ENCODE measurements at places on chromosomes 4 and X.

DNA sequence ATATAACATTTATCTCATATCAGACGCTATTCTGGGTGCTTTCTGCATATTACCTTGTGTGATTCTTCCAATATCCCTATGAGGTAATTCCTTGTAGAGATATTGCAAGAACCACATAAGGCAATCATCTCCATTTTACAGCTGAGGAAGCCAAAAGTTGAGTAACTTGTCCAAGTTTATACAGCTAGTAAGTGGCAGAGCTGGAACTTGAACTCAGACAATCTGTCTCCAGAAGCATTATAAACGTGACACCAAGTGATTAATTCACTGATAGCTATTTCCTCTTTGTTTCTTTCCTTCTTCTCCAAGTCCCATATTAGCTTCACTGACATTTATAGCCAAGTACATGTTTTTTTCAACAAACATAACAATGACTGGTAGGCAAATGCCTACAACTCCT, 7.3 kb downstream of the EMCN start:
- no peak for DNase-seq

- DNase-seq, result no peak
Measured at GRCh38 chr4:89364541-89364940, 56.9 kb upstream of the GPRIN3 start.

GRCh38 chrX:51894697-51895336, 1.4 kb downstream of the MAGED1 start:
- DNase-seq, result peak; percentile 30

DNA sequence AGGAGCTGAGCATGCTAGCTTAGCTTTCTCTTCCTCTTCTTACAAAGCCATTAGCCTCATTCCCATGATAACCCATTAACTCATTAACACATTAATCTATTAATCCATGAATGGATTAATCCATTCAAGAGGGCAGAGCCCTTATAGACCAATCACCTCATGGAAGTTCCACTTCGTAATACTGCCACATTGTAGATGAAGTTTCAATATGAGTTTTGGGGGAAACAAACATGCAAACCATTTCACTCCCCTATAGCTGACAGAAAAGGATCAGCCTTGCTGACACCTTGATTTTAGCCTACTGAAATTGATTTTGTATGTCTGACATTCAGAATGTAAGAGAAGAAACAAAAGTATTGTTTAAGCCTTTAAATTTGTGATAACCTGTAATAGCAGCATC, 251.8 kb upstream of the GALNTL6 start:
- no peak for DNase-seq

GRCh38 chr4:101850698-101851097, 60.2 kb downstream of the BANK1 start:
- DNase-seq, result no peak

- no peak for DNase-seq
Measured at GRCh38 chrX:53262918-53263394, 18.4 kb downstream of the IQSEC2 start.

- no peak for DNase-seq
Measured at GRCh38 chr4:8316251-8316771, 46.8 kb downstream of the HTRA3 start.

GRCh38 chr4:124481123-124481522, 231.4 kb downstream of the ANKRD50 start:
- DNase-seq, result no peak

DNA sequence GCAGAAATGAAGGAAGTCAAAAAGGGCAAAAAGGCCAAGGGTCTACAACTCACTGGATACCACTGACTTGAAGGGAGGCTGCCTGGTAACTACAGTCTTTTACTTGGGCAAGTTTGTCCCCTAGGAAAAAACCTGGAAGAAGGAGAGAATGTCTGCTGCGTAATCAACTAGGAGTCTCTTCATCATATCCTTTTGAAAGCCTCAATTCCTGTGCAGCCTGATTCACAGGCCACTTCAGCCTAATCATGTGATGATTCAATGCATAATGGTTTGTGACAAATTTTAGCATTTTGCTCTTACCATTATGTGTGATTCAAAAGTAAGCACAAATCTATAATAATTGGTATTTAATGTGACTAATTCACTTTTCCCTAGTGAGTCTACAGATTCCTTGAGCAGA, 273.6 kb downstream of the FRMPD4 start:
- DNase-seq, result no peak

DNA sequence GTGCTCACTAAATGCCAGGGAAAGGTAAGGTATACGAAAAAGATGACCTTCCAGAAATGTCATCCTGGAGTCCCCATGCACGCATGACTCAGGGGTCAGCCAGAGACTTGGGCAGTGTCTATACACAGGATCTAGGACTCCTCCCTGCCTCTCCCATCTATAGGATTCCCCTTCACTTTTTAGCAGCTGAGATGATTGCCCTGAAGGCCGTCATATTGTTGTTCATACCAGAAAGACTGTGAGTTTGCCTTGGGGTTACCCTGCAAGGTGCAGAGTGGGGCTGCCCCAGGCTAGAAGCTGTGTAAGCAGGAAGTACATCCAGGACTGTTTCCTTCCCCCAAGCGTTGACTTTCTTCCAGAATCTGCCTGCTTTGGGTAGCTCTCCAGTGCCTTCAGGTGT, 55.1 kb upstream of the MAMLD1 start:
- DNase-seq, result no peak

- DNase-seq, result no peak
Measured at GRCh38 chrX:46626566-46626965, 53.0 kb downstream of the CHST7 start.

DNA sequence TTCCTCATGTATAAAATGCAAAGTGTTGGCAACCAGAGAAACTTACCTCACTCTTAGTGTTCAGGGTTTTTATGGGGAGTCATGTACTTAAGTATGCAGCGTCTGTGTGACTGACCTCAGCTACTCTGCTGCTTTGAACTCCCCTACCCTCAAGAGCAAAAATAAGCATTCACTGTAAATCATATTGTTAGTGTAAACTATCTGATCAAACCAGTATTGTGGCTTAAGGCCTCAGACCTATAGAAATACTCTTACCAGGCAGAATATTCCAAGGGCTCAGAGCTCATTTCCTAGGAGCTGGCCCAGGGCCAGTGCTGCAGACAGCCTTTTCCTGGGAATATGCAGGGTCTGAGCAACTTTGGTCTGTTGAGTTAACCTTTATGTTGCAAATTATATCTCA, 453.1 kb downstream of the CCSER1 start:
- peak; percentile 59 for DNase-seq

DNA sequence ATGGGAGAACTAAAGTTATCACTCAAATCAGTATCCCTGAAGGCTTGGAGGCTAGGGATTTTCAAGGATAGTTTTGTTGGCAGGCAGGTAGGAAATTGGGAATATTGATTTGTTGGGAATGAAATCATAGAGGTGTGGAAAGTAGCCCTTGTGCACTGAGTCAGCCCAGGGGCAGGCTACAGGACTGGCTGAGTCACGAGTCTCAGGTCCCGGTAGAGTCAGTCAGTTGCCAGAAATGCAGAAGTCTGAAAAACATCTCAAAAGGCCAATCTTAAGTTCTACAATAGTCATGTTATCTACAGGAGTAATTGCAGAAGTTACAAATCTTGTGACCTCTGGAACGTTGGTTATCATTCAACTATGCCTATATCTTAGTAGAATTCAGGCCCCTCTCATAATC, 153.1 kb downstream of the GC start:
- DNase-seq, result no peak

- no peak for DNase-seq
Measured at GRCh38 chr4:28562913-28563312, 1702.3 kb downstream of the STIM2 start.

DNA sequence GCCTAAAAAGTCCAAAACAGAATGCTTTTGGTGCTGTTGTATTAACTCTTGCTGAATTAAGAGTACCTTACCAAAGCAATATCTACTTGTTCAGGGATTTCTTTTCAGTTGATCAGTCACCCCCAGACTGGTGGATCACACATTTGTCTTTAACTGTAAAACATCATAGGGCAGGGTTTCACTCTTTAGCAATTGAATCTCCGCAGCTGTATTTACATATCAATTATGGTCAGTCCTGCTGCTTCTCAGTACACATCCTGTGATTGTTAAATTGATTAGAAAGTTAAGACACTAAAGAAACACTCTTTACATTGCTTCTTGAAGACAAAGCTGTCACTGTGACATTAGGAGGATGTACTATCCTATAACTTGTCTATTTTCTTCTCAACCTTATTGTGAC, 277.1 kb upstream of the ADGRL3 start:
- DNase-seq, result no peak

DNA sequence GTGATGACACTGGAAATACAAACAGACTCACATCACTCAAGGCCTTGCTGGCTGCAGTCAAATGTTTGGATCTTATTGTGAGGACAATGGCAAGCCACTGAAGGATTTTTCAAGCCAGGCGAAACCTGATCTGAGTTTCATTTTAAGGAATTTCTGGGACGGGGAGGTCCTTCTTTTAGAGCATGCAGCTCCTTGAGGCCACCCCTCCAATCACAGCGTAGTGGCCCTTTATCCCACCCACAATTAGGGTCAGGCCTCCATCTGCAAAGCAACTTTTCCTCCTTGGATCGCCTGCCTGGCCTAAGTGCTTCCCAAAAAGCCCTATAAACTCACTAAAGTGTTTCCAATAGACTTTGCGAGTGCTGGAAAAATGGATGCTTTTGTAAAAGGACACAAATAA, 115.5 kb downstream of the EFHC2 start:
- no peak for DNase-seq

GRCh38 chrX:21661316-21661715, 3.2 kb upstream of the KLHL34 start:
- DNase-seq, result no peak

- no peak for DNase-seq
Measured at GRCh38 chrX:23799469-23800065, 16.6 kb downstream of the SAT1 start.

- DNase-seq, result no peak
Measured at GRCh38 chr4:13733817-13734216, 106.3 kb upstream of the BOD1L1 start.

GRCh38 chr4:18689308-18690115, 668.0 kb upstream of the LCORL start:
- DNase-seq, result peak; percentile 80

DNA sequence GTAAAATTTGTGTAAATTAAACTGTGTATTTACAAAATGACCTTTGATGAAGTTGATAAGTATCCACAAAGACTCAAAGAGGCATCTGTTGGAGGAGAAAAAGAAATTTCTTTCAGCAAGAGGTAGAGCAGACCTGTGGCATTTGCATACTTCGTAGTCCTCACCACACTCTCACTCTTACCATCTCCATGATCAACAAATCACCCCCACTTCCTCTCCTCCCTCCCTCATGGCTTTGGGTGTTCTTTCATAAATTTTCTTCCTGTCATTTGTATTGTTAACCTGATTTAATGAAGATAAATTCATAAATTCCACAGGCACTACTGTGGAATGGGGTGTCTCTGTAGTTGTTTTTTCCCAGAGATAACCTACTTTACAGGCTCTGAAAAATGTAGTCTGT, 366.5 kb downstream of the ZNF674 start:
- no peak for DNase-seq

DNA sequence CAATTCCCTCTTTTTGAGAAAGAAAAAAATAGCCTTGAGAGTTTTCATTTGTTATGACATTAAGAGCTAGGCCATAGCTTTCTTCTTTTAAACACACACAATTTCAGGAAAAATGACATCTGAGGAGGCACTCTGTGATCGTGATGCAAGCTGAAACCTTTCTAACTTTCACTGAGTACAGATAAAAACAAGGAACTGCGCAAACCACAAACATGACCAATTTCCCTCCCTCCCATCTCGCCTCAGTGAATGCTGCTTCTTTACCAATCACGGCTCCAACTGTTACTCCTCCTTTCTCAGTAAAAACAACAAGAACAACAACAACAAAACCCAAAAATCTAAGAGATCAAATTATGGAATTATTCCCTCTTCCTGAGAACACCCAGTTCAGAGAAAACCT, 626.8 kb downstream of the TLL1 start:
- DNase-seq, result no peak

DNA sequence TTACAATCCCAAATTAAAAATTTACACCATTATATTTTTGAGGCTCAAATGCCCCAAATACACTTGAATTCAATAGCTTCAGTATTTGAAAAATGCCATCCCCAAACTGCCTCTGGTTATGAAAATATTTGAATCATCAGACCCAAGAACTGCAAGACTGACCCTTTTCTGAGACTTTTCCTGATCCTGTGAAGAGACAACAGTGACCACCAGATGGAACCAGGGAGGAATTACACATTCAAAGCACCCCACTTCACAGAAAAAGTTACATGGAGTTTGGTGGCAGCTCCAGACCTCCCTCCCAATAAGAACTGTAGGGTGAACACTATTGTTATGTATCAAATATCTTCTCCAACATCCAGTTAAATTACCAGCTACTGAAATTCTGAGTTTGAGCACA, 44.0 kb upstream of the SCD5 start:
- DNase-seq, result no peak

DNA sequence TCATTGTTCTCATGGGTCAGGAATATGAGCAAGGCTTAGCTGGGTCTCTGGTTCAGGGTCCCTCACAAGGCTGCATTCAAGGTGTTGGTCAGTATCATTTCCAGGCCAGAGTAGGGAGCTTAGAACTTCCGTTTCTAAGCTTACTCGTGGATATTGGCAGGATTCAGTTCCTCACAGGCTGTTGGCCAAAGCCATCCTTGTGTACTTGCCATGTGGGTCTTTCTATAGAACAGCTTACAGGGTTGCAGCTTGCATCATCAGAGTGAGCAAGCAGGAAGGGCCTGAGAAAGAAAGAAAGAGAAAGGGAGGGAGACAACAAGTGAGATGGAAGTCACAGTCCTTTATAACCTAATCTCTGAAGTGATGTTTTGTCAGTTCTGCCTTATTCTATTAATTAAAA, 5.1 kb upstream of the LIMCH1 start:
- DNase-seq, result no peak

- peak; percentile 9 for DNase-seq
Measured at GRCh38 chrX:122134291-122134690, 1049.8 kb upstream of the GRIA3 start.

GRCh38 chr4:150164055-150164454, 85.8 kb downstream of the DCLK2 start:
- no peak for DNase-seq

- DNase-seq, result no peak
Measured at GRCh38 chrX:150357790-150358189, 5.3 kb upstream of the MAMLD1 start.

DNA sequence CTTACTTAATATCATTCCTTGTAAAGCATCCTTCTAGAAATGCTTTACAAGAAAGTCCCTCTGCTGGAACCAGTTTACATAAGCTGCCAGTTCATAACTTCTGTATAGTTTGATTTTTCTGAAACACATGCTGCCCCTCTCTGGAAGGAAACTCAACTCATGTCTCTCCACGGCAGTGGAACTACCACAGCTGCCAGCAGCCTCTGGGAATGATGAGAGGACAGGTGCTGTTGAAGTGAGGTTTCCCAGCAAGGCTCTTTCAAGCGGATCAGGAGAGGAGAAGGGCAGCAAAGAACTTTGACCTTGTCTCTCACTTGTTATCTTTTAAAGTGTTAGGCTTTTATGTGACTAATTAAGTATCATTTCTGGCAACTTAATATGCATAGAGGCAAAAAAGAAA, 7.3 kb downstream of the GRPR start:
- DNase-seq, result no peak
